Adrenal gland (tissue), 19 donors: ENCODE measurements at places on chromosomes 7 and 10. TPM values are rescaled to one million over a fixed set of nuclear protein-coding genes. Genes with fewer than 3 reads are reported as not detected.

- DNase-seq, result no peak
Measured at GRCh38 chr10:68027429-68027828, 47.7 kb downstream of the HERC4 start.

DNA sequence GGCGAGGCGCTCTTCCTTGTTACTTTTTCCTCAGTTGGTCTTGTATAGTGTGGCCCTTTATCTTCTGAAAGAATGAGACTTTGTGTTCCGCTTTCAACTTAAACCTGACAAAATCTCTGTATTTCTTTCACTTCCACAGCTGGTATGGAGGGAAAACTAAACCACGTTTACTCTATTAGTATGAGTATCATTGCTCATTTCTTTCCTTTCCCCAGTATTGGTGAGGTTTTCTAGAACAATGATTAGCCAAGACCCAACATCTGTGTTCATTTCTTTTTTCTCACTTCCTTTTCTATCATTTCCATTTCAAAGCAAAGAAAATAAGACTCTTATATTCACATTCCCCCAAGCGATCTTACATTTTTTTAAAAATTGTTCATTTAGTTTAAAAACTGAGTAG, 165.3 kb downstream of the PAXIP1 start:
- no peak for DNase-seq

DNA sequence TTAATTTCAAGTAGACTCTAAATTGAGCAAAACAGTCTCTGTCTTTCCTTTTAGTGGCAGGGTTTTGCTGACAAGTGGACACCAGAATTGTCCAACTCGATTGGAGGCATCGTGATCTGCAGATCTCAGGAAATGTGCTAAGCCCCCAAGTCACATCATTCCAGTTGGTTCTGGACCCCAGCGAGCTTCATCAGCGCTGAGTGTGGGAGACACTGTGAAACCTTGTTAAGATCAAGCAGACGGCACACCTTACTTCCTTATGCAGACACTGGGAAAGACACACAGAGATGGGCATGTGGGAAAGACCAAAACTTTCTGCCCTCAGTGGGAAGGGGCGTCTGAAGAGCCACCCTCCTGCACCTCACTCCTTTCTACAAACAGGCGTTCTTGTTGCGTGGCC, 440.8 kb downstream of the GLRX3 start:
- DNase-seq, result no peak

GRCh38 chr7:65980478-65981250, 1.3 kb downstream of the GUSB start:
- DNase-seq, result peak; percentile 84

DNA sequence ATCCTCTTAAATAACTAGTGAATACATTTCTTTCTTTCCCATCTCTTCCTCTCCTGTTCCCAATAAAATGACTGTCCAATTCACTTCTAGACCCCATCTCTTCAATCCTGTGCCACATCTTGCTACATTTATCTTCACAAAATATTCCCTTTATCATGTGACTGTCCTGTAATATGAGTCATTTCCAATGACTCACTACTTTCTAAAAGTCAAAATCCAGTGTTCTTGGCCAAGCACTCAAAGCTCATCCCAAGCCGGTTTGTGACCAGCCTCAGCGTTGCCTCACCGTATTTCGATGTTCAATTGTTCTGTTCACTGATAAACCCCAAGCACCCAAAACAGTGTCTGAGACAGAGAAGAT, 104.7 kb downstream of the PARD3 start:
- peak; percentile 75 for DNase-seq

- no peak for DNase-seq
Measured at GRCh38 chr7:127880454-127880853, 150.8 kb downstream of the LRRC4 start.

DNA sequence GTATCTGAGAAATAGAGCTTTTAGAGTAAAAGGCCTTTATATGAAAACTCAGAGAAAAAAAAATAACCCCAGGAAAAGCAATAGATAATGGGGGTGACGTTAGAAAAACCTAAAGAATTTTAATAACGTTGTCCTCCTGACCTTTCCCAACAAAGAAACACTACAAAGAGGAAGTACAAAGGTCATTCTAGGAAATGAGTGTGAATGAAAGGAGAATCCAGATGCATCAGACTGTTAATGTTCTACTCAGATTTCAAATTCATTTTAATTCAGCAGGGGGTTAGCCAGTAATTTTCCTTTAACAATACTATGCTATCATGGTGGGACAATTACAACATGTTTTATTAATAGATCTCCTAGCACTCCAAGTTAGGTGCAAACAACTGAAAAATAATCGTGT, 73.8 kb upstream of the CDK1 start:
- no peak for DNase-seq

DNA sequence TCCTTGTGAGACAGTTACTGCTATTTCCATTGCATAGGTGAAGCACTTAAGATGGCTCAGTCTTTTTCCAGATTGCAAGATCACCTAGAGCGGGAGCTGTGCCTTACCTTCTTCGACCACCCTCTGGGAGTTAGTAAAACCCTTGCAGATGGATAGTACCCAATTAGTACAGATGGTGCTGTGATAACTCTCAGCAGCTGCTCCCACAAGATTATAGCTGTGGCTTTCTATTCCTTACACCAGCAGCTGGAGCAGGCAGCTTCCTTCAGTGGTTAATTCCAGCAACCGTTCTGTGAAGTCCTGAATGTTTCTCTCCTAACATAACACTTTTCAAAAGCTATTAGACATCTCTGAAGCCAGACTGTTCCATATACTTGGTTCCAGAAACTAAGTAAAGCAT, 796.8 kb downstream of the XPNPEP1 start:
- DNase-seq, result no peak

GRCh38 chr10:95247200-95247880, 43.5 kb downstream of the PDLIM1 start:
- no peak for DNase-seq

DNA sequence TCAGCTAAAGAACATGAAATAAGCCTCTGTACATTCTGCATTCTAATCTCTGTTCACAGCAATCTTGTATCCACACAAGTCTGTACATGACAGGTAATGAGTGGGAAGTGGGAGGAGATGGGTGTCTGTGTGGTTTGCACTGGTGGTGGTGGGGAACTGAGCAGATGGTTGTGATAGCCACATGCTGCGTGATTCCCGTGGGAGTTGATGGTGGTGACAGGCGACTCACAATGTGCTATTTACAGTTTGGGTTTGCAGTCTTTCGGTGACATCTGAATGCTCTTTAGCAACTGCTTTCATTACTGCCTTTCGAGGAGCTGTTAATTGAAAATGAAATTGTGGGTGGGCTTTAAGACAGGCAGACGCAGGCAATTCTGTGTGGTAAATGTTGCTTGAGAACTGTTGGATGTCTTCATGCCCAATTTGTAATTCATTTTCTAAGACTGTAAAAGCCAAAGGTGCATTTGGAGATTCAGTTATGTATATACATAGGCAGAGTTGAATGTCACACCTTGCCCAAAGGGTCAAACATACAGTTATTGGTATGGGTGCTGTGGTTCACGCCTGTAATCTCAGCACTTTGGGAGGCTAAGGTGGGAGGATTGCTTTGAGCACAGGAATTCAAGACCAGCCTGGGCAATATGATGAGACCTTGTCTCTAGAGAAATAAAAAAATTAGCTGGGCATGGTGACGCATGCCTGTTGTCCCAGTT, 308.2 kb downstream of the AUTS2 start:
- no peak for DNase-seq

- no peak for DNase-seq
Measured at GRCh38 chr10:104216631-104217030, 15.5 kb downstream of the CFAP43 start.

GRCh38 chr7:148905093-148905666, 21.1 kb upstream of the EZH2 start:
- DNase-seq, result no peak

DNA sequence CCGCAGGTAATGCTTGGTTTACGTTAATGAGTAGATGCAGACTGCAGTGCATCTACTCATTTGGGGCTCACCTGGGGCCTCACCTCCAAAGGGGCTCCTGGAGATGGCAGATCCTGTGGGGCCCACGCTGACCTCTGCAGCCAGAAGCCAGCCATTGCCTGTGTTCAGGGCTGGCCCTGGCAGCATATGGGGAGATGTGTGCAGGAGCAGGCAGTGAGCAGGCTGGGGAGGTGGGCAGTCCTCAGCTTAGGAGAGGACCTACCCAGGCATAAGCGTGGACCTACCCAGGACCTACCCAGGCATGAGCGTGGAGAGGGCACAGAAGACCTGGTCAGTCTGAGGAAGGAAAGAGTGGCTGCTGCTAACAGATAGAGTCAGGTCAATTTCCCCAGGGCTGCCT, 178.5 kb downstream of the PTPRN2 start:
- no peak for DNase-seq

HOXA3 gene
- 10.1 TPM for total RNA-seq

TAS2R41 gene
- total RNA-seq, result not detected

STOX1 gene
- 2.2 TPM for total RNA-seq
